ENCODE measurements at places on chromosomes 5 and 9.
A peak's percentile ranks its signal among the peaks of the same experiment; 100 is the strongest.

- no peak for DNase-seq
Measured at GRCh38 chr5:1558944-1559343, 35.2 kb upstream of the LPCAT1 start.

- peak; percentile 56 for DNase-seq
Measured at GRCh38 chr5:138654281-138654867, 79.2 kb upstream of the HSPA9 start.

- no peak for DNase-seq
Measured at GRCh38 chr5:137216976-137217598, 282.0 kb downstream of the SPOCK1 start.

GRCh38 chr5:96742538-96742937, 65.2 kb downstream of the ERAP1 start:
- no peak for DNase-seq

DNA sequence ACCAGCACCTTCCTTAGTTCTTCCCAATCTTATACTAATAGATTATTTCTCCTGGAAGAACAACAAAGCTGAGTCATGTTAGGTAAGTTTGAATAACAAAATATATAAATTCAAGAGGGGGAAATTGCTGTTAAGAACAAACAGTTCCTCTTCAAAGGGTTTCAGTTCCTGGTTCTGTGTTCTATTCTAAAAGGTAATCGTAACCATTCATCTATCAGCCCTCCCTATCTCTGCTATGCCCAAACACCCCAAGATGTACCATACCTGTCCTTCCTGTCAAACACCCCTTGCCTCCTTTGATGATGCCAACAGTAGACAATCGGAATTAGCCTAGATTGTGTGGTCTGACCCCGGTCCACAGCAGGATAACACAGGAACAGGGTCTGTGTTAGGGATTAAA, 4.2 kb upstream of the RNF180 start:
- DNase-seq = no peak

DNA sequence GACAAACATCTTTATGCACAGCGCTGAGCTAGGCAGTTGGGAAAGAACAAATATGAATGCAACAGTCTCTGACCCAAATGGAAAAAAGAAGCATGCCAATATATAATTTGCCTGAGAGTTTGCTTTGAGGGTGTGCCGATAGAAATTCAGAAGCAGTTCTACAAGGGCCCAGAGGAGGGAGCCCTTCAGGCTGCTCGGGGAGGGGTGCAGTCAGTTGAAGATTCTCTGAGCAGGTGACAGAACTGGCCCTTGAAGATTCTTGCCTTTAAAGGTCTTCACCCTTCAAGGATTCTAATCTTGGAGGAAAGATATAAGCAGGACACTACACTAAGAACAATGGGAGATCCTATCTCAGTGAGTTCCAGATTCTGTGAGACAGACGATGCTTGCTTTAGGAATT, 3.7 kb upstream of the PAPPA start:
- no peak for DNase-seq

DNA sequence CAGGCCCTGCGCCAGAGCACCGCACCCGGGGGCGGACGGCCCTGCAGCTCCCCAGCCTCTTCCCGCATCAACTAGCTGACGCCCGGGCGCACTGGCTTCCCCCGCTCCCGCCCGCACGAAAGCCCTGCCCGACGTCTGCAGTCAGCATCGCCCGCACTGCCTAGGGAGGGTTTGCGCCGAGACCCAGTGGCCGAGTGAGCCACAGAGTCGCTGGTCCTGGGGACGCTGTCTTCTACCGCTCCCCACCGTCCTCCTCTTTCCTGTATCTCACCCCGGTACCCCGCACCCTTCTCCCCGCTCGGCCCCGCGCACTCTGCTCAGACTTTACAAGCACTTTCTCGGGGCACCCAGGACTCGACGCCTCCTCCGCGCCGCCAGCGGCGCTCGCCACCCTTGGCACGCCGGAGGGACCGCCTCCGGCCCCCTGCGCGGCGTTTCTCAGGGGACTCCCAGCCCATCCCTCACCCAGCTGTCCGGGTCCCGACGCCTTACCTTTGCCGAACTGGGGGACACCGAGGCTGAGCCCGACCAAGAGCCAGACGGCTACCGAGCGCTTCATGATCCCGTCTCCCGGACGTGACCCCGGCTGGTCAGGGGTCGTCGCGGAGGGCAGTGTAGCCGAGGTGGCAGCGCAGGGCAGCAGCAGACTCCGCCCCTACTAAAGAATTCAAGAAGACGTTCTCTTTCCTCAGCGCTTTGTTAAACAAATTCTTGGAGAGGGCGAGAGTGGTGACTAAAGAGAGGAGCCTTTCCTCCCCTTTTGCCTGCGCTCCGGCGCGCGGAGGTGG, 670 bp downstream of the EDIL3 start:
- no peak for DNase-seq

GRCh38 chr5:33795496-33795895, 96.3 kb downstream of the ADAMTS12 start:
- DNase-seq = no peak

- peak; percentile 50 for DNase-seq
Measured at GRCh38 chr9:76394960-76395252, 680 bp upstream of the RFK start.

DNA sequence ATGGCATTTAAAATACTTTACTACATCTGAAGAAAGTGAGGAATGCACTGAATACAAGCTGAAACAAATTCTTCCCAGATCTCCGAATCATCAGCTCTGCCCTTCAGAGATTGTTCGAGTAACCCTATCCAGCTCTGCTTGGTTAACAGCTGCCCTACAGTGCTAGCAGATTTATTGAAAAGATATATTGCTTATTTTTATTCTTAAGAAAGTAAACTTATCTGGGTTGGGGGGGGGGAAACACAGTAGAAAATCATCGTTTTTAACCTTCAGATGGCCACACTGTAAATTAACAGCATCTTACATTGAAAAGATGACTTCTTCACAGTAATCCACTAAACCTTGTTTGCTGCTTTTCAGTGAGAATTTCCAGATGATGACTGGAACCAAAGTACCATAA, 210.8 kb downstream of the NFIB start:
- DNase-seq = no peak

DNA sequence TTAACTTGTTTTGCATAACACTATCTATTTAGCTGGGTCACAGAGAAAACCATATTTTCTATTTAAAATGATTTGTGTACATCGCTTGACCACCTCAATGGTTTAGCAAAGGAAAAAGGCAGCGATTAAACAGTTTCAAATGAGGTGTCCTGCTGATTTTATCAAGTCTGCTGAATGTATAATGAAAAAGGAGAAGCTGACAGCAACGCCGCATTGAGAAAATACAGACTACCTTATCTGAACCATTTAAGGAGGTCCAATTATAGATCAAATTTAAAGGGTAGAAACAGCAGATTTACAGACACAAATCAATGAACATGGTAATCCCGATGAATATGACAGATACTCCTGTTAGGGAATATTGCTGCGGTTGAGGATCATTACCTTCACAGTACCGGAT, 29.6 kb downstream of the PSMB7 start:
- no peak for DNase-seq

- no peak for DNase-seq
Measured at GRCh38 chr5:149486726-149487635, 64.3 kb downstream of the CSNK1A1 start.

DNA sequence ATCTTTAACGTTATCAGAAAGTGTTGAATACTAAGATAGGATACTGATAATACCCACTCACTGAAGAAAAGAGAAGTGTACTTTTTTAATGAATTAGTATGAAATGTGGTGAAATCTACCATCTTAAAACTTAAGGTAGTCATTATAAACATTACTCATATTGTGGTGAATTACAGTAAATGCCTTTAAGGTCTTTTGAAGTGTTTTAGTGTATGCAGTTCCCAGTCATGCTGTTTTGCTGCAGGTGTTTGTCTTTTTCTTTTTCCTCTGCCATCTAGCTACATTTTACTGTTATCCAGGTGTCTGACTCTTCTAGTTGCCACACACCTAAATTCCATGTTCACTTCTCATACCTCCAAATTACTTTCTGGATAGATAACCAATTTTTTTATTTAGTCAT, 72.6 kb downstream of the ERMP1 start:
- no peak for DNase-seq

DNA sequence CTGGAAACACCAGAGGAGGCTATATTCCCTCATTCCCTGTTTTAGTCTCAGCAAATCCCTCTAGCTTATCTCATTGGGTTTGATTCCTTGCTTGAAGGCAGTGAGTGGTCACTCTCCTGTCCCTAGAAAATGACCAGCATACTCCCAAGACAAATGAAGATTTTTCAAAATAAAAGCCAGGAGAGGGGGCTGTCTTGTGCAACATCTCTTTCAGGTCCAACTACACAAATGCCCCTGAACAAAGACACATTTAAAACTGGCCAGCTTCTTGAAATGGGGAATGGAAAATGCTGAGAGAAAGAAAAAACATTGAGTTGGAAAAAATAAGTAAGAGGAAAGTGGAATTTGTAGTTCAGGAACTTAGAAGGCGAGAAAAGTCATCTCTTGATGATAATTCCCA, 49.3 kb upstream of the FAM169A start:
- DNase-seq = no peak

GRCh38 chr5:57436586-57436985, 46.0 kb downstream of the ACTBL2 start:
- no peak for DNase-seq

DNA sequence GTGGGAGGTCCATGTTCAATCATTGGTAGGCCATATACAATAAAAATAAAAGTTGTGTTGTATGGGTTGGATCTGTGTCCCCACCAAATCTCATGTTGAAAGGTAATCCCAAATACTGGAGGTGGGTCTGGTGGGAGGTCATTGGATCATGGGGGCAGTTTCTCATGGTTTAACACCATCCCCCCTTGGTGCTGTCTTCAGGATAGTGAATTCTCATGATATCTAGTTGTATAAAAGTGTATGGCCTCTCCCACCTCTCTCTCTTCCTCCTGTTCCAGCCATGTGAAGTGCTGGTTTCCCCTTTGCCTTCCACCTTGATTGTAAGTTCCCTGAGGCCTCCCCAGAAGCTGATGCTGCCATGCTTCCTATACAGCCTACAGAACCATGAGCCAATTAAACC, 15.1 kb downstream of the SPATA9 start:
- DNase-seq = no peak

DNA sequence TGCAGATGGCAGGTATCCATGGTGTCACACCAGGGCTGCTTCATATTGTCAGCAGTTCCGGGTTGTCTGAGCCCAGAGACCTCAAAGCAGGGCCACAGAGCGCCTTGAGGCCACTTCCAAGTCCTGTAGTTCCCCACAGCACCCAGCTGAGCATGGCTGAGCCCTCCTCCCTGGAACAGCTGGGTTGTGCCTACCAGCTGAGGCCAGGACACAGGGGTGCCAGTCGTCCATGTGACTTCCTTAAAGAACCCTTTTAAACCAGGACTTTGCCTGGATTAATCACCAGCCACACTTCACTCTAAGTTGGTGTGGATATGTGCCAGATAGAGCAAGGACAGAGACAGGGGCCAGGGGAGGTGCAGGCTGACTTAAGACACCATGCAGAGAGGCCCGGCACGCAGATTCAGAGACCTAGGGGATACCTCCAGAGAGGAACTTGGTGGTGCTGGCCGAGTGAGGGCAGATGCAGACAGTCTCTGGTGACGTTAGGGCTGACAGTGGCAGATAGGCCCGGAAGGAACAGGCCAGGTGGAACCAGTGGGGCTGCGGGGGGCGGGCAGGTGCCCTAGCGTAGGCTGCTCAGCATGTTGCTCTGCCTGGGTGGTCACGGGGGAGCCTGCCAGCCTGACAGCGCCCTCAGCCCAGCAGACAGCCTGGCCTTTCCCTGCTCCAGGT, 142.7 kb downstream of the CACNA1B start:
- DNase-seq = no peak

GRCh38 chr5:153489611-153490010, 859 bp upstream of the GRIA1 start:
- no peak for DNase-seq

DNA sequence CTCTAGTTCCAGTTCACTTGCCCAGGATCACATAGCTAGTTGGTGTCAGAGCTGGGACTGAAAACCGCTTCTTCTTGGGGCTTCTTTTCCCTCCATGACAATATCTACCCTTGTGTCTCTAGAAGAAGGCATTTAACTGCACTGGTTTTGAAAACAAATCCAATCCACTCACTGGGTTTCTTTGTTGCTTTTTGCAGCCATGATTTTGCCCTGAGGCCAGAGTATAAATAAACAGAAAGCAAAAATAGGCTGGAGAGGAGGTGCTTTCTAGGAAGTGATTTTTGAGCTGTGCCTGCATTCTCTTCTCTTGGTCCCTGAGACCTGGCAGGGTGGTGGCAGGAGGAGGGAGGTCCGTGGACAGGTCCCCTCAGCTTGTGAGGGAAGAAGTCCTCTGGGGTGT, 6.9 kb upstream of the TRIO start:
- DNase-seq = no peak

DNA sequence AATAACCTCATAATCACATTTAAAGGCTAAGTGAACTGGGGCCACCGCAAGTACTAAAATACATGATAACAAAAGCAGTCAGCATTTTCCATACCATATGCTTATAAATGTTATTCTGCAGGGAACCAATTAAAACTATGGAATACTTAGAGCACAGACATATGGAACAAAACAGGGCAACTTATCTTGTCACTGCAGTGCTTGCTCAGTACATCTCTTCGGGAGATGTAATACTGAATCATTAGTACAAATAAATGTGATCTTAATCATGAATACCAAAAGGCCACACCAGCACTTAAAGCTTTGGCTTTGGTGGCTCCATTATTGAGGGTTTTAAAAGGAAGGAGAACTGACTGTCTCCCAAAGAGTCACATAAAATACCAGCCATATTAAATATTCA, 32.1 kb downstream of the PRUNE2 start:
- no peak for DNase-seq

GRCh38 chr5:143614831-143615230, 197.1 kb upstream of the HMHB1 start:
- no peak for DNase-seq

DNA sequence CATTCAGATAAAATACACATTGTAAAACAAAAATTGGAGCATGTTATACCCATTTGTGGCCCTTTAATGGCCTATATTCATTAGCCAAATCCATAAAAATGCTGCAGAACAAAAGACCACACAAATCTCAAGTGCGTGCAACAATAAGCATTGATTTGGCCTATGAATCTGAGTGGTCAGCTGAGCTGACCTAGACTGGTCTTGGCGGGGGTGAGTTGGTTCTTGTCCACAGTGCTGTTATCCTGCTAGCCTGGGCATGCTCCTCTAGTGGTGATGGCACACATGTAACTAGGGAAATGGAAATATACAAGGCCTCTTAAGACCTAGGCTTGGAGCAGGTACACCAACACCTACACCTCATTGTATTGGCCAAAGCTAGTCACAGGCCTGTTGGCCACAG, 122.2 kb upstream of the TBCA start:
- no peak for DNase-seq

GRCh38 chr9:28105001-28105400, 531.7 kb upstream of the C9orf72 start:
- no peak for DNase-seq

DNA sequence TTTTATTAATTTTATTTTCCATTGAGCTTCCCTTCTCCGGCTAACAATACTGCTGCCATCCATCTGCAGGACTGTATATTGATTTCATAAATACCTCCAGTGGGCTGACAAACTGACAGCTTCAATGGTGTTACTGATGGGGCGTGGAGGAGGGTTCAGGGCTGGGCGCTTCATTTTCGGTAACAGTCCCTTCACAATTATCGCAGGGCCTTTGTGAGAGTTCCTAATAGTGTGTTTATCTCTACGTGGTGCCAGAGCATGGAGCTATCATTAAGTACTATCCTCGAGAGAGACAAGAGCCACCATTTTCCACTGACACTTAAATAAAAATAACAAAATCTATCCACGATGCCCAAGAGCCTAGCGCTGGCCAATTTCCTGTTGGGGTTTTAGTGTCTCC, 307.0 kb upstream of the PANK3 start:
- no peak for DNase-seq

Data from T follicular helper cell (primary cell).